SW480 (cell line): ENCODE measurements at places on chromosomes 13 and 19.
A peak's percentile ranks its signal among the peaks of the same experiment; 100 is the strongest.

DNA sequence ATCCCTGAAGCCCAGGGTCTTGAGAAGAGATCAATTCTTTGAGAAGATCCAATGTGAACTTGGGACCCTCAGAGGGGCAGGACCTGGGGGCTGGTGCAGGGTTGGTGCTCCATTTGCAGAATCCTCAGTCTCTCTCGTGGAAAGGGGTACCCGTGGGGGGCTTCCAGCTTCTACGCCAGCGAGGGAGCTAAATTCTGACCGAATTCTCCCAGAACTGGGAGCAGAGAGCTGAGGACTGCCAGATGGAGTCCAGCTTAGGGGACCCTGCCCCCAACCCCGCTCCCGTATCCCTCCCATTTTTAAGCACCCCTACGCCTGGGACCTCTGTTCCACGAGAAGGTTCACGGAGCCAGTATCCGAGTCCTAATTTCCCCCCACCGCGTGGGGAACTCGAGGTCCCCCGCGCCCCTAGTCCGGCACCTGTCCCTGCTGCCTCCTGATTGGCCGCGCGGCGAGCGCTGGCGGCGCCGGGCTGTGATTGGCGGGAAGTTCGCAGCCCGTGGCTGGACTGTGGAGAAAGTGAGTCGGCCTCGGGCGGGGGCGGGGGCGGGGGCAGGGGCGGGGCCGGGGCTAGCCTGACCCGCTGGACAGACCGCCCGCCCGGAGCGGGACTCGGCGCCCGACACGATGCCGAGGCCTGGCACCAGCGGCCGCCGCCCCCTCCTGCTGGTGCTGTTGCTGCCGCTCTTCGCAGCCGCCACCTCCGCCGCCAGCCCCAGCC, 4.4 kb upstream of the LTBP4 start:
- peak; percentile 54 for DNase-seq

GRCh38 chr13:75645141-75645540, 9.0 kb downstream of the LMO7 start:
- DNase-seq, result no peak

DNA sequence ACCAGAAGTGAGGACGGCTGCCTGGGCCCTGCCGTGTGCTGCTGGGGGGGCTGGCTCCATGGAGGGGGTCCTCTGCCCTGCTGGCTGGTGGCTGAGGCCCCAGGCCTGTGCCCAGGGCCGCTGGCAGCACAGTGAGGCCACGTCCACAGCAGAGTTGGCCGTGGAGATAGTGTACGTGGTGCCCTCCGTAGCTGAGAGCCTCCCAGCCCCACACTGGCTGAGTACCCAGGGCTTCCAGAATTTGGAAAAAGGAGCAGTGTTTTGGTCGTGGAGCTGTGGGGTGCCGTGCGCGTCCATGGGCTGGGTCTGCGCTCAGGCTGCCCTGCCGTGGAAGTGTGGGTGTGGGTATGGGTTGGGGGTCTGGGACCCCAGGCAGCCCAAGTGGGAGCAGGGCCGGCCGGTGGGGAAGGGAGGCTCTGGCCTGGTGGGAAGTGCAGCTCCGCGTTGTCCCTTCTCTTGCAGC, 5.9 kb downstream of the PTBP1 start:
- no peak for DNase-seq

- DNase-seq, result no peak
Observed at GRCh38 chr13:41282129-41282571, 18.8 kb upstream of the MTRF1 start.

GRCh38 chr13:24038841-24039330, 121.6 kb upstream of the SPATA13 start:
- DNase-seq, result peak; percentile 88

DNA sequence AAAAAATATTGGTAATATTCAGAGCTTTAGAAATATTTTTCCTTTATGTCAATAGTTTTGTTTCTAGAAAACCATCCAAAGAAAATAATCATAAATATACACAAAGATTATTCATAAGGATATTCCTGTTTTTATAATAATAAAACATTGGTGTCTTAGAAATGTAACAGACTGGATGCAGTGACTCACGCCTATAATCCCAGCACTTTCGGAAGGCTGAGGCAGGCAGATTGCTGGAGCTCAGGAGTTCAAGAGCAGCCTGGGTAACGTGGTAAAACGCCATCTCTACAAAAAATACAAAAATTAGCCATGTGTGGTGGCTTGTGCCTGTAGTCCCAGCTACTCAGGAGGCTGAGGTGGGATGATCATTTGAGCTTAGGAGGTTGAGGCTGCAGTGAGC, 106.8 kb downstream of the DHRS12 start:
- DNase-seq, result no peak

DNA sequence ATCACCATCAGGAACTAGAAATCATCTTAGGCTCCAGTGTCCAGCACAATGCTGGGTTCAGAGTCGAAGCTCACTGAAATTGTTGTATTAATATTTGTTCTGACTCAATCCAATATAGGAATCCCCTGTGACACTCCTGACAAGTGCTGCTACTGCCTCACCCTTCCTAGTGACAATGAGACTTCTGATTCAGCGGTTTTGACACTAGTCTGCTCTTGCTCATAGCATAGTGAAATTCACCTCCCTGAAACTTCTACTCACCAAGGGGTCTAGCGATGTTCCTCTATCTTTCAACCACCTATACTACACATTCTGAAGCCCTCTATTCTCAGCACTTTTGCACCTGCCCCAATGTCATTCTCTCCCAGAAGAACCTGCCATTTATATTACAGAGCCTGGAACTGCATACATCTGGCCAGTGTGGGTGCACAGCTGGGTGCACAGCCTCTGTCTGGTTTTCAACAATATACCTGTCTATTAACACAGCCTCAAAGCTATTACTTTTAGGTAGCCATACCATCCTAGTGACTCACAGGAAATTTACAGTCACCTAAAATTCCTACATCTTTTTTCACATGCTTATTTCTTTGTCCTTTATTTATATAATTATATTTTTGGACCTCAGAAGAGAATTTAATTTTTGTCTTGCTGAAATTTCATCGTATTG, 88.3 kb downstream of the DOCK9 start:
- peak; percentile 54 for DNase-seq

GRCh38 chr13:30204564-30204963, 102.8 kb downstream of the KATNAL1 start:
- no peak for DNase-seq

DNA sequence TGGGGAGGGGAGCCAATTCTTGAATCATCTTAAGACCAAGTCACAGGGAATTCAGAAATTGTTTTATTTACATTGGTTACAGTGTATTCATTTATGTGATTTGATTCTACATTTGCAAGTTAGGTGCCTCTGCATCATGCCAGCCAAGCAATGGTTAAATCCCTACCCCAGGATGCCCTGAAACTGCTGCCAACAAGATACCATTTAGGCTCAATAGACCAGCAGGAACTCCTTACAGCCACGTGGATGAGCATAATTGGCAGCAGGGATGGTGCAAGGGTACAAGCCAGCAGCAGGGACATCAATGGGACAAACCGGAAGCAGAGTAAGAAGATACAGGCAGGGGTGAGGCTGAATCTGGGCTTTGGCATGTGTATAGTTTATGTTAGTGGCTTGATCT, 72.4 kb upstream of the NBEA start:
- DNase-seq, result no peak

DNA sequence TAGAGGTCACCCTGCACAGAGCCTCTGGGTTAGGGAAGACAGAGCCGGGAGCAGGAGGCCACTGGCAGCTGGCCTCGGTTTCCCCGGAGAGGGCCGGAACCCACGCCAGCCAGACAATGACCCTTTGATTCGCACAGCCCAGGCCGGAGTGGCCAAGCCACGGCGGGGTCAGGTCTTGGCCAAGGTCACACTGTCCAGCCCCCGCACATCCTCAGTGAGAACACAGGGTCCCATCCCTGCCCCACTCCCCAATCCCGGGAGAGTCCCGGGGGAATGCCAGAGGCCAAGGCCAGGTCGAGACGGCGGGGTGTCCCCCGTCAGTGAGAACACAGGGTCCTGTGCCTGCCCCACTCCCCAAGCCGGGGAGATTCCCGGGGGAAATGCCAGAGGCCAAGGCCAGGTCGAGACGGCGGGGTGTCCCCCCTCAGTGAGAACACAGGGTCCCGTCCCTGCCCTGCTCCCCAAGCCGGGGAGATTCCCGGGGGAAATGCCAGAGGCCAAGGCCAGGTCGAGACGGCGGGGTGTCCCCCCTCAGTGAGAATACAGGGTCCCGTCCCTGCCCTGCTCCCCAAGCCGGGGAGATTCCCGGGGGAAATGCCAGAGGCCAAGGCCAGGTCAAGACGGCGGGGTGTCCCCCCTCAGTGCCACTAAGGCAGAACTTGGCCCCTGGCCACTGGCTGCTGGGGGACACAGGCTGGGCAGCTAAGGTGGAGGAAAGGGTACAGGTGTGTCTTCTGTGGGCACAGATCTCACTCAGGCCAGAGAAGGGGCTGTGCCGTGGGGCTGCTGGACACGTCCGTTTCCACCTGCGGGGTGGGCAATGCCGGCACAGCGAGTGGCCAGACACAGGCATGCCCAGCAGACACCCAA, 1.7 kb upstream of the FSTL3 start:
- DNase-seq, result no peak

GRCh38 chr13:33509642-33510229, 224.2 kb upstream of the STARD13 start:
- no peak for DNase-seq

- no peak for DNase-seq
Observed at GRCh38 chr13:21613791-21614190, 9.8 kb upstream of the MICU2 start.

DNA sequence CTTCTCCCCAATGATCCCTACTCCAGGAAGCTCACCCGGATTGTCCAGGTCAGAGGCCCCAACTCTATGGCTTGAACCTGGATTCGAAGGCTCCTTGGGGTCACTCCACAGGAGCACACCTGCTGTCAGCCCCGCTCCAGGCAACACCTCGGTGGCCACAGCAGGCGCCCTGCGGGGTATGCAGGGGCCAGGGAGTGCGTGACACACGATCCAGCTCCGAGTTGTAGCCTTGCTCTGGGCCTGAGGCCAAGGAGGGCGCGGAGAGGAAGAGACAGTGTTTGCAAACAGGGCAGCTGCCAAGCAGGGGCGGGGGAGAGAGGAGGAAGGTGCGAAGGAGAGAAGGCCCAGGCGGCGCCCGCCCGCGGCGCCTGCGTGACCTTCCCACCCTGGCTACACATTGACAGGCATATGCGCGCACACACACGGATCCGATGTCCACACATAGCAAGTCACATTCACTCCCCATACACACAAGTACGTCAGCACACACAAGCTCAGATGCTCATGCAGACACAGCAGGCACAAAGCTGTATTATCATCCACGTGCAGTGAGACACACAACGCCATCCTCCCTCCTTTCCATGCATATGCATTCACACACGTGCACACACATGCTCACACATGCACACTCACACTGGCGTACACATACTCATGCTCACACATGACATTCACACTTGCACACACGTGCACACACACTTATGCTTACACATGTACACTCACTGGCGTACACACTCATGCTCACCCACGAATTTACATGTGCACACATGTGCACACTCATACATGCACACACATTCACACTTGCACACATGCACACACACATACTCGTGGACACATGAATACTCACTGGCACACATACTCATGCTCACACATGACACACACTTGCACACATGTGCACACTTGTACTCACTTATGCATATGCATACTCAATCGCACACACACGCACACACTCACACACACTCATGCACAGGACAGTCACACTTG, 10.4 kb downstream of the SBK2 start:
- no peak for DNase-seq

DNA sequence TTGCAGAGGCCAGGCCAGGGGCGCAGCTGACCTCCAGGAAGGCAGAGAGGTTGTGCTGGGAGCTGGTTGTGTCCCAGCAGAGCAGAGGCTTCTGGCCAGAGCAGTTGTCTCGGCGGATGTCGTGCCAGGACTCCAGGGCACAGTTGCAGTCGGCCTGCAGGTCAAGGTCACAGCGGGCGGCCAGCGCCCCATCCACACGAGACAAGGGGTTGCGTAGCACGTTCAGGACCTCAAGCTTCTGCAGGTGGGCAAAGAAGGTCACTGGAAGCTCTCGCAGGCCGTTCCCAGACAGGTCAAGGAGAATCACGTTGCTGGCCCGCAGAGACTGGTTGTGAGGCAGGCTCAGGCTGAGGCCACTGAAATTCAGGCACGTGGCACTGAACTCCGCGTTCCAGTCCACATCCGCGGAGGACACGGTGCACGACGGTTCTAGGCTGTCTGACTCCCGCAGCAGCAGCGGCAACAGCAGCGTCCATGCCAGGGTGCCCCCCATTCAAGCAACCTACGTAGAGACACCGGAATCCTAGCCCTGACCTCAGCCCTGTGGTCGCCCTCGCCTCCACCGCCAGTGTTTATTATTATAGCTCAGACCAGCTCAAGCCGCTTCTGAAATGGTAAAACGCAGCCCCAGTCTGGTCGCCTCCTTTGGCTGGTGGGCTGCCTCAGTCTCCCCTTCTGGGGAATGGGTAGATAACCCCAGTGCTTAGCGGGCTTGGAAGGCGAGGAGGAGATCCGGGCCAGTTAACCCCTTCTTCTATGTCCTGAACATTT, 766 bp downstream of the LRRC25 start:
- DNase-seq, result no peak

- DNase-seq, result no peak
Observed at GRCh38 chr19:4266253-4267000, 12.6 kb upstream of the SHD start.

DNA sequence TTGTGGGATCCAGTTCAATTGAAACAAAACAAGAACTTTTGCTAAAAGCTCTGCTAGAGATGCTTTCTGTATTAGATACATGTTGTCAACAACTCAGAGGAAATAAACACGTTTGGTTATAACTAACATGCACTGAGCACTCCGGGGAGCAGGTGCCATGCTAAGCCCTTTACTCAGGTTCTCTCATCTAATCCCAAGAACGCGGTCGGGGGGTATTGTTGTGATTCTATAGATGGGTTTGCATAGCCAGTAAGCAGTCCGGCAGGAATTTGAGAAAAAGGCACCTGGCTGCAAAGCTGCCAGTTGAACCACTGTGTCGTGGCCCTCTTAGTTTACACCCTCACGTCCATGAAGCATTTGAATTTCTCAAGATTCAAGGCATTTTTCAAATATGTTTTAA, 24.3 kb upstream of the SPACA7 start:
- no peak for DNase-seq

GRCh38 chr13:97266332-97266731, 44.2 kb downstream of the MBNL2 start:
- DNase-seq, result no peak

GRCh38 chr13:86403181-86403580, 604.0 kb upstream of the SLITRK6 start:
- DNase-seq, result no peak

DNA sequence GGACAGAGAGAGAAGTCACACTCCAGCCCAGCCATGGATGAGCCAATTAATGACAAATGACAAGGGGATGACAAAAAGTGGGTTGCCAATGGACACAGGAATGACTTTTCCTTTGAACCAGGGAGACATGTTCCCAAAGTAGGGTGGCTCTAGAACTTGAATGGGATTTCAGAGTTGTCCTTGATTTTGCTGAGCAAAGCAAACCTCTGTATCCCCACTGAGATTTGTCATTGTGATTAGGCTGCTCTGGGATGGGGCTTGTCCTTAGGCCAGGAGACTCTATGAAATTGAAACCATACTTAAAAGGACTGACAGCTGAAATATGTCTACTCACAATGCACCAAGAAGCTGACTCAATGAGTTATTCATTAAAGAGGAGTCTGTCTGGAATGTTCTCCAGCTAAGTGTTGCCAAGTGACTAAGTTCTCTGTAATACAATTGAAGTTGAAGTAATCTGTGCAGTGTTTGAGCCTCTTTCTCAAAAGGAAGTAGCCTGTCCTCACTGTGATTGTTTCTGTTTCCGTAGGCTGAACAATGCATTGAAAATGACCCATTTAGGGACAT, 69.0 kb upstream of the PCDH9 start:
- DNase-seq, result no peak
